ENCODE measurements at places on chromosomes 3 and 15.

- no peak for DNase-seq
Measured at GRCh38 chr3:78974181-78974790, 793.5 kb downstream of the ROBO1 start.

- no peak for DNase-seq
Measured at GRCh38 chr15:38843736-38844590, 279.3 kb upstream of the RASGRP1 start.

GRCh38 chr3:12870942-12871341, 29.6 kb upstream of the RPL32 start:
- DNase-seq: no peak

DNA sequence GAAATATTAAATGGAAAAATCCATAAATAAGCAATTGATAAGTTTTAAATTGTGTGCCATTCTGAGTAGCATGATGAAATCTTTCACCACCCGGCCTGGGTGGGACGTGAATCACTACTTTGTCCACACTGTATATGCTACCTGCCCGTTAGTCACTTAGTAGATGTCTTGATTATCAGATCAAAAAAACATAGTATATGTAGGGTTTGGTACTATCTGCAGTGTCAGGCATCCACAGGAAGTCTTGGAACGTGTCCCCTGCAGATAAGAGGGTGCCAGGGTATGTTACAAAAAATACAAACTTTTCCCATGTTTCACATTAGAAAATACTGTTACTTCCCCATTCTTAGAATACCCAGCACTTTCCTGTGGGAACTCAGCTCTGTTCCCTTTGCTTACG, 35.2 kb downstream of the FAM81A start:
- DNase-seq: no peak

- DNase-seq: no peak
Measured at GRCh38 chr3:59953104-59953503, 903.3 kb upstream of the CFAP20DC start.

GRCh38 chr3:53822331-53822741, 23.9 kb downstream of the CHDH start:
- DNase-seq: no peak
